Esophagus squamous epithelium (tissue), 5 donors: ENCODE measurements at places on chromosomes 7 and 10.

DNA sequence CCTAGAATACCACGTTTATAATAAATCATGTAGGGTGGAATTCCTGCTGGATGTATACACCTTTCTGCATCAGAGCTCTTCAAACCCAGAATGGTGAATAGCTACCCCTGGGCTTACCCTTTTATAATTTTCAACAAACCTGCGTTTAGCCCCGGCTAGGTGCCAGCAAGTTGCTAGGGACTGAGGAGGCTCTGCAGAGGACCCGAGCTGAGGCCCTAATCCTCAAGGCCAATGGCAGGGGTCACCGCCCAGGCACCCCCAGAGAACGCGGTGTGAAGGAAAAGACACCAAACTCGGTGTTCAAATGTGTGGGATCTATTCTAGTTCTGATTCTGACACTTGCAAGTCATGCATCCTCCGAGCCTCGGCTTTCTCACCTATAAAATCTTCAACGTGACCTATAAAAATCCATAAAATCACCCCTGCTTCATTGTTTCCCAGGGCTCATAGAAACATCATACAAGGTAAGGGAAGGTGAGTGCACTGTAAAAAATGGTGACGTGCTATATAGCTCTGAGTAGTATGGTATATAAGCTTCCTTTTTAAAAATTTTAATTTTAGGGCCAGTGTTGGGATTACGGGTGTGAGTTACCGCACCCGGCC, 2.5 kb upstream of the ANXA11 start:
- DNase-seq = no peak

- no peak for DNase-seq
Measured at GRCh38 chr7:1999278-1999984, 233.3 kb downstream of the MAD1L1 start.

DNA sequence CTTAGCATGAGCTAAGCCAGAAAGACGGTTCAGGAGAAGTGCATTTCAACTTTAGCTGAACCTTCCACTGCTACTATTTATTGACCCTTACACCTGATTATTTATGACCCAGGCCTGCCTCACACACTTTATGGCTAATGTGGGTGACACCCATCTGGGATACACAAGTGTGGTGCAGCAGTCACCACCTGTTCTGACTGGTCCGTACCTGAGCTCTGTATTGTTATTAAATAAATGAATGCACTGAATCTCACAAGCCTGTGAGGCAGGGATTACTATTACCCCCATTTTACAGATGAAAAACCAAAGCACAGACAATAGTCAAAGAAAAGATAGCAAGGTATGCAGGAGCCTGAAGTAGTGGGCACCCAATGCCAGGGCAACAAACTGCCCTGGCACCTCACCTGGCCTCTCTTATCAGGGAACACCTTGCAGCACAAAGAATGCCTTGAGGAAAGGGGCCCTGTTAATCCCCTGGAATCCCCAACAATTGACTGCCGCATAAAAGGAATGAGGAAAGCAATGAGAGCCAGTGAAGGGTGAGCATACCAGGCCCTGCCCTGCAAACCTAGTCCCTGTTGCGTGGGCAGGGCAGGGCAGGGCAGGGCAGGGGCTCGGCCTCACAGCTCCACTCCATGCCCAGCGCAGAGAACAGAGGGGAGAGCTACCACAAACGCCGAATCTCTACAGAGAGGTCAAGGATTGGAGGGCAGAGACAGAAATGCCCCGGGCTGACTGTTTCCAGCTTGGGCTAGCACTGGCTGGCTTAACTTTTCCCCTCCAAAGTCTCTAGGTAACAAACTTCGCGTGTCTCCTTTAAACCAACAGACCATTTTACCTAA, 1.3 kb downstream of the ANXA11 start:
- DNase-seq = no peak

DNA sequence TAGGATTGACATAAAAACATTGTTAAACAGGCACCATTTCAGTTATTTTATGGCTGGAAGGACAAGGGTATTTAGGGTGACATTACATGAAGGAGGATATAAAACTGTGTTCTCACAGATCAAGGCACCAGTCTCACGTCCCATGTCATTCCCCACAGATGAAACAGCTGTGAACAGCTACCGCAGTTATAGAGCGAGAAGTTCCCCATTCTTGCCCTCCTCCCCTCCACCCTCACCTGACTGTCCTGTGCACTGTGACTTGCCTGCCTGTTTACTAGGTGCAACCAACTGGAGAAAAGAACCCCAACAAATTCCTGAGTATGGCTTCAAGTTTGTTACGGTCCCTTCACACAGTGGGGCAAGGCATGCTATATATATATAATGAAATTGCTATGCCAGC, 141.6 kb downstream of the SND1 start:
- DNase-seq = no peak

DNA sequence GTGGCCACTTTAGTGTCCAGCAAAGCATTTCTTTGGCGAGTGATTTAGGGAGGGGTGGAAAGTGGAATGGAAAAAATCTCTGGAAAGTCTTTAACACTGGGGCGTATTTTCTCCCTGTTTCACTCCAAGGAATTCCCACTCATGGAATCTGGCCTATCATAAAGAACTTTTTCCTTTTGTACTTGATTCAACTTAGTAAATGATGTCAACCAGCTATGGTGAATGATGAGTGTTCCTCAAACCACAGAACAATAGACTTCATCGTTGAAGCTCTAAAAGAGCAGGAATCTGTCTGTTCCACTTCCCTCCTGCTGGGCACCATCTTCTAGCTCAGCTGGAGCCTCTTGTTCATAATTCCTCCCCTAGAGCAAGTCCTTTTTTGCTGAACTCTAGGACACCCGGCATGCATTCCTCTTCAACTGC, 66.5 kb downstream of the EPDR1 start:
- DNase-seq = no peak

DNA sequence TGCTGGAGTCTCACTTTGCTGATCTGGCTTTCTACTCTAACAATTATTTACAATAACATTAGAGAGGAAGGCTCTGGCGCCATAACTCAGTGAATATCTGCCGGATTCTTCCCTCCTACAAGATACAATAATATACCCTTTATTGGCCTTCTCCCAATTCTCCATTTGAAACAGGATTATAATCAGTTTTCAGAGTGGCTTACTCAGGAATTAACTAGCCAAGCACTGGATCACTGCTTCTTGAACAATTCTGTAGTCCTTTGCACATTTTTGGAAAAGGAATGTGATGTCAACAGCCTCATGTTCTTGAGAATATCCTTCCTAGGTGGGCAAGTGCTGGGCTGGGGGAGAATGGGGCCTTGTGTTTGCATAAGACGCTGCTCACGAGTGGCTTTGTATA, 125.9 kb downstream of the HIPK2 start:
- no peak for DNase-seq

GRCh38 chr7:128840326-128841170, 10.3 kb downstream of the FLNC start:
- no peak for DNase-seq

- DNase-seq = no peak
Measured at GRCh38 chr7:43291789-43292188, 179.3 kb downstream of the HECW1 start.

GRCh38 chr7:154581251-154581890, 421.6 kb downstream of the PAXIP1 start:
- no peak for DNase-seq
